ENCODE measurements at places on chromosomes 11 and 22.

DNA sequence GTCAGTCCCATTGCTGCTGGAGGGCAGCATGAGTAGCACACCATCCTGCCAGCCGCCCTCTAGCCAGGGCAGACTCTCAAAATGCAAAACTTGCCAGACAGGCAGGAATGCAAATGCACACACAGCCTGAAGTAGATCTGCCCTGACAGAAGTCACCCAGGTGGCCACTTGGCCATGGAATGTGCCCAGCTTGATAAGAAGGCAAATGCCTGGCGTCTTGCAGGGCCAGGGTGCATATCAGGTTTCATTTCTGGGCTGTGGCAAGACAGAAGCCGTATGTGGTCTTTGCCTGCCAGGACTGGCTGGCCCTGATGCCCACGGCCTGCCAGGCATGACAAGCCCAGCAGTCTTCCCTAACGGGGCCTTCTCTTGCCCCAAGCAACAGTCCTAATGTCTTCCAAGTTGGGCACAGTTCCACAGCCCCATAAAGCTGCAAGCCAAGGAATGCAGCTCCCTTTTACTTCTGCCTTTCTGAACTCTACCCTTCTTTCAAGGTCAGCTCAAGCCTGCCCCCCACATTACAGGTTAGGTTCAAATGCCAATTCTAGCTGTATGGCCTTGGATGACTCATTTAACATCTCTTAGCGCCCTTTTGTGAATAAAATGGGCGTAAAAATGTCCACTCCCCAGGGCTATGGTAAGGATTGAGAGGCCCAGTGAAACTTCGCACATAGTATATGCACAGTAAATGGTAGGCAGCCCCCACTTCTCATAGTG, 29.7 kb downstream of the POU2AF3 start:
- no peak for DNase-seq

DNA sequence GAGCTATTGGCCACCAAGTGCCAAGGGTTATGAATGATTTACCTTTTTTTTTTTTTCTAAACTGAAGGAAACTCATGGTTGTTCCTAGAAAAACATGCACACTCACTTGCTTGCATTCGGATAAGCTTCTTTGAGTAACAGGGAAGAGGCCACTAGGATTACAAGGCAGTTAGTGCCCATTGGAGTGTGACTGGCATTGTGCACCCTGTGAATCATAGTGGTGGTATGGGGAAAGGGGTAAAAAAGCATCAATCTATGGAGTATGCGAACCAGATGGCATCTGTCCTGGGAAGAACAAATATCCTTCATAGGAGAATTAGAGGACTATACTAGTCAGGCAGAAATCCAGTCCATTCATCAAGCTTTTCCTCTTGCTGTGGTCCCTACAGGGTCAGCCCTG, 24.2 kb downstream of the CD44 start:
- DNase-seq, result no peak

DNA sequence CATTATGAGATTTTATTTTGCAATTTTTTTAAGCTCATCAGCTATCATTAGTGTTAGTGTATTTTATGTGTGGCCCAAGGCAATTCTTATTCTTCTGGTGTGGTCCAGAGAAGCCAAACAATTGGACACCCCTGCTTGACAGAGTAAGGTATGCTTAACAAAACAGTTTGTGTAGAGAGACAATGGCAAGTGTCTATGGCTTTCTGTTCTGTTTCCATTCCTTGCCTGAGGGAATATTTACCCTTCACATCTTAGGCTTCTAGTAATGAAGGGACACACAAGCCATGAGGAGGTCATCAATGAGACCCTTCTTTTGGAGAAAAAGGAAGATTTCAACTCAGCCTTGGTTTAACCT, 1278.4 kb upstream of the TENM4 start:
- DNase-seq, result no peak

DNA sequence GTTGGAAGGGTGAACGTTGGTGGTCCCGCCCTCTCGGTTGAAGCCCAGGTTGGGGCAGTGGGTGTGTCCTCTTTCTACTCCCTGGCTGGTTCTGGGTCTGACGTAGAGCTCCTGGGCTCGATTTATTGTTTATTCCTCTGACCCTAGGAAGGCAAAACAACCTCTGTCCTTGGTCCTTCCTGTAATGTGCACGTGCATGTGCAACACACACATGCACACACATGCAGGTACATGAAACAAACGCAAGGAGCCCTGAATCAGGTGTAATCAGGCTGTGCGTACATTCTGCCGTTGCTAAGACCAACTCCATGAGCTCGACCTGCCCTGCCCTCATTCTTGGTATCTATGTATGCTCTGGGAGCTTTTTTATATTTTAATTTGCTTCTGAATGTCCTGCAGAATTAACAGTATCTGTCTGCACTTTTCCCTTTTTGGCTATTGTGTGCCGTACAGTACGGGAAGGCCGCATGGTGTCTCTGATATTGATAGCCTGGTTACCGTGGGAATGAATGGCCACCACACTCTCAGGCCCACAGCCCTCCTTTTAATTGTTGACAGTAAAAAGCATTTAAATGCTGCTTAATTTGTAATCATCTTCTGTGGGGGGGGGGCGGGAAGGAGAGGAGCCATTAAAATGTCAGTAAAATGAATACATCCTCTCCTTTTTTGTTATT, 66.0 kb upstream of the NNMT start:
- no peak for DNase-seq

GRCh38 chr11:86176165-86176884, 68.2 kb upstream of the EED start:
- DNase-seq, result no peak

GRCh38 chr11:112361396-112361795, 100.7 kb upstream of the PLET1 start:
- DNase-seq, result no peak

DNA sequence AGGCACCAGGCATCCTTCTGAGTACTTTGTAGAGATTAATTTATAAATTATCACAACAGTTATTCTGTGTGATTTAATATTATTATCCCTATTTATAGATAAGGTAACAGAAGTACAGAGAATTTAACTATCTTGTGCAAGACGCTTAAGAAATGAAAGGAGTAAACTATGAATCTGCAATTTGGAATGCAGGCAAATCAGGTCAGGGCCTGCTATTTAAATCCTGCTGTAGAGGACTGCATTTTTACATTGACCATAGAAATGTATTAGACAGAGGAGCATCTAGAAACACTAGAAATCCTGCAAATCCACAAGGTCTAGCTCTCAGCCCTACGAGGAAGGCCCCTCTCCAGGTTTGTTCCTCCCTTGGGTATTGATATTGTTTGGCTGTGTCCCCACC, 336.2 kb downstream of the ETS1 start:
- DNase-seq, result no peak

DNA sequence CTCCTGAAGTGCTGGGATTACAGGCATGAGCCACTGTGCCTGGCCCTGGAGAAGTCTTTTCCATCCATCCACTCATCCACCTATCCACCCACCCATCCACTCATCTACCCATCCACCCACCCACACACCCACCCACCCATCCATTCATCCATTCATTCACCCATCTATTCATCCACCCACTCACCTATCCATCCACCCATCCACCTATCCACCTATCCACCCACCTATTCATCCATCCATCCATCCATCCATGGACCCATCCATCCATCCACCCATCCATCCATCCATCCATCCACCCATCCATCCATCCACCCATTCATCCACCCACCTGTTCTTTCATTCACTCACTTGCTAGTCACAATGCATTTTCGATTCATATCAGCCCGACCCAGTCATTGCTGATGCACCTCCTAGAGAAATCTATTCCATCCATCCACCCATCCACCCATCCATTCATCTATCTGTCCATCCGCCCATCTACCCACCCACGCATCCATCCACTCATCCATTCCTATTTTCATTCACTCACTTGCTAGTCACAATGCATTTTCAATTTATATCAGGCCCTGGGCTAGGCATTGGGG, 17.7 kb upstream of the SUN2 start:
- no peak for DNase-seq

GRCh38 chr11:91825777-91826176, 398.8 kb upstream of the FAT3 start:
- no peak for DNase-seq

DNA sequence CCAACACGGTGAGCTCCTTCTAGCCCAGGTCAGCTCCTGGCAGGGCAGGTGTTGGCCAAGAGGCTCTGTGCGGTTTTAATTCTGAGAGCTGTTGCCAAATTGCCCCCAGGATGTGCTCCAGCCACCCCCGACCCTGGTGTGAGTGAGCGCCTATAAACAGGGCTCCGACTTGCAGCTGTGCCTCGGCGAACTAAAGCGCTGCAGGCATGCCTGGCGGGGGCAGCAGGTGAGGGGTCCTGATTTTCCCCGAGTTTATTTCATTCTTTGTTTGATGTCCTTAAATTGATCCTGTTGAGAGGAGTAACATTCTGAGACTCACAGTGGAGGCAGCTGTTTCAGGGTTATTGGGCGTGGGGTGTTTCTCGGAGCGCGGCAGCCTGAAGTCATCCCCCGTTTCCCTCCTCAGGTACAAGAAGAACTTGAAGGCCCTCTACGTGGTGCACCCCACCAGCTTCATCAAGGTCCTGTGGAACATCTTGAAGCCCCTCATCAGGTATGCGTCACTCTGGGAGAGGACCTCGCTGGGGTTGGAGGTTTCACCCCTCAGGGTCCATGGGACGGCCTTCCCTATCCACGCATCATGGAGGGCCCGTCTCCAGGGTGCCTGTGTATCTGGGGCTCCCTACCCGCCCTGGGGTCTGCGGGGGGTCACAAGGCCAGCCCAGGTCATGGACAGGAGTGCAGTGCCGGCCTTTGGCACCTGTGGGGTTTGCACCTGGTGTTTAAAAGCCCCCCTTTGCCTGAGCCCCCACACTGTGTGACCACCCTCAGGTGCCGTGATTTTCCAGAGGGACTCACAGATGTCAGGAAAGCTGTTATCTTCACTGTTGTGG, 62.1 kb downstream of the ARHGAP8 start:
- DNase-seq, result no peak

GRCh38 chr11:12158909-12159308, 48.5 kb downstream of the MICAL2 start:
- DNase-seq, result no peak

GRCh38 chr11:33062137-33062536, 22.8 kb downstream of the TCP11L1 start:
- no peak for DNase-seq

- DNase-seq, result no peak
Observed at GRCh38 chr11:117923773-117924172, 5.4 kb downstream of the TMPRSS13 start.

DNA sequence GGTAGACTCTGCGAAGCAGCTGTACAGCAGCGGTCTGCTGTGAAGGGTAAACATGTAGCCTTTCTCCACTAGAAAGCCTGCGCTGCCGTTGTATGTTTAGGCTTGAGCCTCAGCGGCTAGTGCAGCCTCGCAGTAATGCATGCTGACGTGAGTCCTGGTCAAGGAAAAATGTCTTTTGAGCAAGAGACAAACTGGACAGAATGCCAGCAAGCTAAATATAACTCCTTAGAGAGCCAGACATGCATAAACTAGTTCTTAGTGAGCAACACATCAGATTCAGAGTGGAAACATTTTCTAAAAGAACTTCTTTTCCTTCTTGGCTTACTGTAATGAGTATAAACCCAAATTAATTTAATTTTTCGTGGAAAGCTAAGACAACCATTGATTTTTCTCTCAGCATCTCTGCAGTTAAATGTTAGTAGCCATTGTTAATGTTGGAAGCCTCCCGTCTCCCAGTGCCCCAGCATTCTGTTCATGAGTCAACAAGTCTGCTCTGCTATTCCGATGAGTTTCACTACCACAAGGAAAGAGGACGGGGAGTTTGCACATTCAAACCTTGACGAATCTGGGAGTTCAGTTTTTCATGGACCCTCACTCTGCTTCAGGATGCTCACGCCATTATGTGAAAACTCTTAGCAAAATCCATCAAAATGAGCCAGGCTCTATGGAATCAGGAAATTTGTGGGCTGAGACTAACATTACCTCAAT, 51.4 kb downstream of the JAM3 start:
- no peak for DNase-seq

DNA sequence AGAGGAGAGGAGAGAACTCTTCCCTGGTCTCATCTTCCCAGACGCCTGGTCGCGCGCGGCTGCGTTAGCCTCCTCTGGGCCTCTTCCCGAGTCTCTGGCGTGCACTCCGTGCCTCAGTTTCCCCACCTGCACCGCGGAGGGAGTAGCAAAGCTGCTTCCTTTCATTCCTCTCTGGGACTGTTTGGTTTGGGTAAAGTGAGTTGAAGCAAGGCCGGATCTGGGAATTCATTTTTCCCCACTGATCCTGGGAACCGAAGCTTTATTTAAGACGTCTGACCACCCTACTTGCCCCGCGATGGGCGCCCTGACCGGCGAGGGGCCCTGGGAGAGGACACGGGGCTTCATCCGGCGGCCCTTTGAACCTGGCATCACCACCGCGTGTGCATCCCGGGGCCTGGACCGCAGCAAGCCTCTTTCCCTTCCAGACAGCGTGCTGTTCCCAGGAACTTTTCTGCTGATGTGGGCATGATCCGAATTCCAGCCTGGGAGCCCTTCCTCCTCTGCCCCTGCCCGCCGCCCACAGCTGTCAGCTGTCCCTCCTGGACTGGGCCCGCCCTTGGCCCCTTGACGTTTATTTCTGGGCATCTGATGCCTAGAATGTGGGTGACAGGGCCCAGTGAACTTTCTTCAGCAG, 758 bp downstream of the LDLRAD3 start:
- DNase-seq, result no peak

DNA sequence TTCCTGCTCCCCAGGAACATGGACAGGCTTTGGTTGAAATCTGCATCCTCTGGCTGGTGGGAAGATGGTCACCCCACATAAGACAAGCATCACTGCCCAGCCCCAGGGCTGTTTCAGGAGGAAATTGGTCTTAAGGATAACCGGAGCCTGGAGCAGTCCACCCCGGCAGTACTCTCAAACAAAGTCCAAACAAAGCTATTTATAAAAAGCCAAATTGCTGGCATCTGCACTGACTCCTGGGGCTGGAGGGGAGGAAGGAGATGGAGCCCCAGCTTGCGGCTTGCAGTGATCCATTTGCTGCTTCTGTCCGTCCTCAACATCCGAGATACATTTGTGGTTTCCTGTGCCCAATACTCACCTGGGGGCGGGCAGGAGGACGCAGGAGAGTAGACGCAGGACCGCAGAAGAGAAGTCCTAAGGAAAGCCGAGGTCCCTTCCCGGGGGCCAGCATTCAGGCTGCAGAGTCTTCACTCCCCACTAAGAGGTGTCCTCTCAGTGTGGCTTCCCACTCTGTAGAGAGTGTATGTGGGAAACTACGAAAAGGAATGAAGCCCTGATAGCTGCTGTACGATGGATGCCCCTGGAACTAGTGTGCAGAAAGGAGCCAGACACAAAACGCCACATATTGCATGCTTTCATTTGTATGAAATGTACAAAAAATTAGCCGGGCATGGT, 107.3 kb upstream of the FGF3 start:
- no peak for DNase-seq
